ENCODE measurements at places on chromosomes 12 and 14.
A peak's percentile ranks its signal among the peaks of the same experiment; 100 is the strongest.

- DNase-seq = no peak
Measured at GRCh38 chr12:119556854-119557253, 36.7 kb upstream of the TMEM233 start.

- peak; percentile 55 for DNase-seq
Measured at GRCh38 chr14:58152014-58152857, at the start of gene ARMH4. Gene ARMH4, minus strand, starts transcription at chr14:58152213. Its CDS starts 12,855 bp downstream, at chr14:58139358.

GRCh38 chr12:48510111-48510510 lies 15.3 kb upstream of the OR8S1 start:
- DNase-seq = no peak

DNA sequence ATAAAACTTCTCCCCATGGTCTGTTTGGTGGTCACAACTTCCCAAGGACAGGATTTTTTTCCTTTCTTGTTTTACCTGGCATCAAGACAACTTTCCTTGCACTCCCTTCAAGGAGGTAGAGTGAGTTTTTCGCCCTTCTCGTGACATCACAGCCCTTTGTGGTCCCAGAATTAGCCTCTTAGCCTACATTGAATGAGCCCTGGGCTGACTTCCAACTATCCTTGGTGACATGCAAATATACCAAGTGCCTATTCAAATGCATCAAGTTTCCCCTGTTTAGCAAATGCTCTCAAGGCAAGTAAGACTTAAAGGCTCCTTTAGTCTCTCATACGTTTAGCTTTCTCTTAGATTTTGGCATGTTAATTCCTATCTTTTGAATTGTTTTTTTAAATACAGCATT lies 36.6 kb downstream of the TC2N start:
- no peak for DNase-seq

GRCh38 chr14:24132061-24132685 lies 1.7 kb downstream of the FITM1 start:
- DNase-seq = no peak

DNA sequence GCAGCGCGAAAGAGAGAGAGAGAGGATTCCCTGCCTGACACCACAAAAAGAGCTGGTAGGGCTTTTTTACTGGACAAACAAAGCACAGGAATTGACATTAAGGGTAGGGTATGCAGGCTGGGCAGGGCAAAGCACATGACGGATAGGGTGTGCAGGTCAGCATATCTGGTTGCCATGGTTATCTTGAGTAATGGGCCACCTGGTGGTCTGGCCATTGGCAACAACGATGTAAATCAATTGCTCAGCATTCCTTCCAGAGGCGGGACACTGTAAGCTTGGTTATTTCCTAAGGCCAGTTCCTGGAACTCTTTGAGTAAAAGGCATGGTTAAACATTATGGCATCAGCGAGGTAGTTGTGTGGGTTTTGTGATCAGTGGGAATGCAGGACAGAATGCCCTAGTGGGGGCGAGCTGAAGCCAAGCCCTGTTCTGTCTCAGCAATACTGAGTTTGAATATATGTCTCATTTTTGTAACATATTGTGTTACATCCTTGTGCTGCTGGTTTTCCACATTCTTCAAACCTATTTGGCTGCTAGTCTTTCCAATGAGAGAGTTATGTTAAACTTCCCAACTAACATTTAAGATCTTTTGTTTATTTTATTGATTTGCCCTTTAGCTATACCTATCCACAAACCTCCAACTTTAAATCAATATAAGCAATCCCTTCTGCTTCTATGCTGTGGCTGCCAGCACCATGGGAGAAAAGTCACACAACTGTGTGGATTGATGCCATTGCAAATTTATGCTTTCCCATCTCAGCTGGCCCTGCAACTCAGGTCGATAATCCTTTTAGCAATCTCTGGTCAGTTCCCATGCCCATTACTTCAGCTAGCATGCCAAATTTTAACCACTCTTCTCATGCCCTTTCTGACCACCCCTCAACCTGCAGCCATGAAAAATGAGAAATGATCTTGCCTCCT lies 396.7 kb upstream of the PDE3A start:
- no peak for DNase-seq

- DNase-seq = no peak
Measured at GRCh38 chr14:69658664-69659261, 47.4 kb downstream of the SUSD6 start.

GRCh38 chr12:5017638-5018348 lies 25.9 kb upstream of the KCNA5 start:
- no peak for DNase-seq

DNA sequence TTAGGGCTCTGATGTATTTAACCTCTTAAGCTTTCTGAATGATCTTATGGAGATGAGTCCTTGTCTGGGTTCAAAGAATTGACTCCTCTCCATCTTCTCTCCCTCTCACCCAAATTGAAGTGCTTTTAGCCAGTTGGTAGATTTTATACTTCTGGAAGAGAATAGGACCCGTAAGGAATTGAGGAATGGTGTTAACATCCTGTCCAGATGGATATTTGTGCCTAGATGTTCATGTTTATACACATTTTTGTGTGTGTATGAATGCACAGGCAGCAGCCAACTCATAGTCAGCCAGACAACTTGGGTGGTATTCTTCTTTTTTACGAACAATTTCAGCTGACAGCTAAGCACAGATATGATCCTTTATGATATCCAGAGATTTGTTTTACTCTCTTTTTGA lies 449.6 kb upstream of the RGS6 start:
- no peak for DNase-seq

DNA sequence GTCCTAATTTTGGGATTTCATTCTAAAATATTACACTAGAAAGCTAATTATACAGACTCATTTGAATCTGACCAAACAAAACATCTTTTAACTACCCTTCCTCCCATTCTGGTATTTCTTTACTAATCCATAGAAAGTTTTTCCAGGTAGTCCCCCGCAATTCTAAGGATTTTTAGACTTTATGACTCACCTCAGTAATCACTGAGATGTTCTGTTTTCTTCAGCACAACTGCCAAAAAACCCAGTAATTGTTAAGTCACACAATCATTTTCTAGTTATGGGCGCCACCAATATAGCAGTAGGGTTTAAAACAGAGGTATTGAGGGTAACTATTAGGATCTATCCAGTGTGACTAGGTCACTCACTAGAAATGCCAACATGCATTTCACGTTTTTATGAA lies 1.6 kb upstream of the ARID4A start:
- no peak for DNase-seq

- peak; percentile 42 for DNase-seq
Measured at GRCh38 chr14:92973261-92973797, 50.4 kb downstream of the CHGA start.

- DNase-seq = no peak
Measured at GRCh38 chr12:29148911-29149690, at the start of gene FAR2. Gene FAR2, plus strand, starts transcription at chr12:29149278. Its CDS starts 121,172 bp downstream, at chr12:29270450.

GRCh38 chr14:33880330-33880729 lies 70.5 kb downstream of the EGLN3 start:
- no peak for DNase-seq

DNA sequence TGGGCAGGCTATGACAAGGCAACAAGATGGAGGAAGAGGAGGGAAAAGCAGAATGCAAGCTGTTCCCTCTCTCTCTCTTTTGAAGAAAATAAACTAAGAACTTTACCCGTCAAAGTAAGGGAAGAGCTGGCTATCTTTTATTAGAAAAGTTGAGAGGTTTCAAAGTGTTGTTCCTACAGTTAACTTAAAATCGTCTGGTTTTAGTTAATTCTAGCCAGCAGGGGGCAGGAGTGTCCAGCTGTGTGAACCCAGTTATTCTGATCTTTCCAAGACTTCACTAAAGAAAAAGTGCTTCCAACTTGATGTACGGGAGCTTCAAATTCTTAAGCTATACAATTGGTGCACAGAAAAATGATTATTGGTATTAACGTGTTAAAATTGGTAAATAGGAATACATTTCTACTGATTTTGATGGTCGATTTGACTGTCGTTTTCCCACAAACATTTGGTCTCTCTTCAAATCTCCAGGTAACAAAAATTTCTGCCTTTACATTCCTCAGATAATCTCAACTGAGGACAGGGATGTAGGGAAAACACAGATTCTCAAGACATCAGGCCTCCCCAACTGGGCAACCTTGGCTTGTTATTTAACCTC lies 28.4 kb upstream of the MON2 start:
- peak; percentile 16 for DNase-seq

Data from GM04504 (cell line).